ENCODE measurements at places on chromosomes 16 and 17. TPM values are rescaled to one million over a fixed set of nuclear protein-coding genes. Genes with fewer than 3 reads are reported as not detected.

The CNP gene
- 60.0 TPM for total RNA-seq

The PHAF1 gene
- total RNA-seq: 22.8 TPM

The CCL2 gene
- total RNA-seq: 3.4 TPM

DNA sequence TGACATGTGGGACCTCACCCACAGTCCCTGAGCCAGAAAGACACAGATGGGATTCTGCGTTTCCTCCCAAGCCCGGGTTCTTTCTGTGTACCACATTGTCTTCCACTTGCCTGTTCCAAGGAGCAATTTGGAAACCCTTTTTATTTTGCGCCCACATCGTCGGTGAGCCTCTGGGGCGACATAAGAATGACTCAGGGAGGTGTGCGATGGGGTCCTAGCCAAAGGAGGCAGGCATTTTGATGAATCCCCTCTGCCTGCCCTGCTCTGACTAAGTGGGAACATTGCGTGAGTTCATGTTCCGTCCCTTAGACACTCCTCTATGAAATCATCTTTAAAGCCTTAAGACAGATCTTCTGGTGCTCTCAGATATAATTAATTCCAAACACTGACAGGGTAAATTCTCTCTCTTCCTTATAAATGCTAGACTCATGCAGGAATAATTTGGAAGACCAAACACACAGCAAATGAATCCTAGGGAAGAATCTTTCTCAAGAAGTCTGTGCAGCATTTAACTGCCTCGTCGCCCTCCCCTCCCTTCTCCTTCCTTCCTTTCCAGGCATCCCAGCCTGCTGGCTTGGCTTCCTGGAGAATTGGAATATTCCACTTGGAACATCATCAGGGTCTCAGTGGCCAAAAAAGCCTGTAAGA, 52.7 kb upstream of the FOXF1 start:
- H3K4me1 ChIP-seq: peaks cover 12% of the 10 kb centered on the region
- no peaks in the 10 kb centered on the region for H3K36me3 ChIP-seq
- H3K4me3 ChIP-seq: no peak overlapping the region
- no peak for DNase-seq

- peak overlapping the region; percentile 2 for H3K4me3 ChIP-seq
- H3K4me1 ChIP-seq: peaks cover 16% of the 10 kb centered on the region
- no peak for DNase-seq
- H3K36me3 ChIP-seq: no peaks in the 10 kb centered on the region
- H3K27ac ChIP-seq: no peak overlapping the region
- peaks cover 25% of the 10 kb centered on the region for H3K27me3 ChIP-seq
Measured at GRCh38 chr17:43562679-43563599, 16.8 kb upstream of the ETV4 start.

The TBC1D3D gene
- total RNA-seq: 0.60 TPM

The ARHGAP44 gene
- 10.9 TPM for total RNA-seq

The UMOD gene
- total RNA-seq: not detected

DNA sequence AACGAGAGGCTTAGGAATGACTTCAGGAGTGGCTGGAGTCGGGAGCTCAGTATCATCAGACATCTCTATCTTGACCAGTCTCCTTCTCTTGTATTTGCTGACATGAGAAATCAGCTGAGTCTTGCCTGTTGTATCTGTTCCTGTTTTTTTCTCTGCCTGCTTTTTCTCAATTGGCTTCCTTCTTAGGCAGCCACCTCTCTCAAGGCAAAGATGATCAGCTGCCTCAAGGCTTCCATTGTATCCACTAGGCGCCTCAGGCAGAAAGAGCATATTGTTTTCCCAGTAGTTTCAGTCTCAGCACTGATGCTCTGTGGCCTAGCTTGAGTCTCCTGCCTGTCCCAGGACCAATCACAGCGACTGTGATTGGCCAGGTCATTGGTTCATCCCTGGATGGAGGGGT, 306.2 kb downstream of the CPPED1 start:
- no peaks in the 10 kb centered on the region for H3K36me3 ChIP-seq
- no peak overlapping the region for H3K27ac ChIP-seq
- H3K4me1 ChIP-seq: peaks cover 10% of the 10 kb centered on the region

The HS3ST2 gene
- 0.12 TPM for total RNA-seq

The TPSG1 gene
- total RNA-seq: 0.43 TPM

The PRR29 gene
- 0.45 TPM for total RNA-seq

The STAC2 gene
- total RNA-seq: 1.5 TPM

The TEKT3 gene
- 1.3 TPM for total RNA-seq

The SLC46A1 gene
- total RNA-seq: 29.6 TPM

GRCh38 chr16:1821861-1822611, 4.6 kb downstream of the HAGH start:
- no peaks in the 10 kb centered on the region for H3K27me3 ChIP-seq
- no peaks in the 10 kb centered on the region for H3K4me1 ChIP-seq
- H3K27ac ChIP-seq: no peak overlapping the region

DNA sequence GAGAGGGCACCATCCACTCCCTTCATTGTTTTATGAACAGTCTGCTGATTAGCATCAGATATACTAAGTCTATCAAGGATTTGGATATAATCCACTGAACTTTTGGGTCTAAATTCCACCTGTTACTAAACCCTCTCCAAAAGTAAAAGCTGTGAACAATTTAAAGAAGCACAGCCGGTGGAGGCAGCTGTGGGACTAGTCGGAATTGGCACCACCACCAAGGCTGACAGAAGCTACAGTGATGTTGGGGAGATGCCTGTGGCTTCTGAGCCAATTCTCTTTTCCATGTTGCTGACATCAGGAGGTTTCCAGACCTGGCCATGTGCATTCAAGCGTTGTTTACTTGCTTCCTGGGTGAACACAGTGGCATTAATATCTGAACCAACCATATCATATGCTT, 679.0 kb upstream of the CA10 start:
- H3K4me3 ChIP-seq: no peak overlapping the region
- H3K4me1 ChIP-seq: no peaks in the 10 kb centered on the region
- no peaks in the 10 kb centered on the region for H3K36me3 ChIP-seq
- H3K27me3 ChIP-seq: peaks cover 3% of the 10 kb centered on the region
- DNase-seq: no peak
- no peak overlapping the region for H3K27ac ChIP-seq

The KREMEN2 gene
- total RNA-seq: 4.5 TPM

The IL21R gene
- total RNA-seq: 0.29 TPM

The FA2H gene
- total RNA-seq: 5.0 TPM

DNA sequence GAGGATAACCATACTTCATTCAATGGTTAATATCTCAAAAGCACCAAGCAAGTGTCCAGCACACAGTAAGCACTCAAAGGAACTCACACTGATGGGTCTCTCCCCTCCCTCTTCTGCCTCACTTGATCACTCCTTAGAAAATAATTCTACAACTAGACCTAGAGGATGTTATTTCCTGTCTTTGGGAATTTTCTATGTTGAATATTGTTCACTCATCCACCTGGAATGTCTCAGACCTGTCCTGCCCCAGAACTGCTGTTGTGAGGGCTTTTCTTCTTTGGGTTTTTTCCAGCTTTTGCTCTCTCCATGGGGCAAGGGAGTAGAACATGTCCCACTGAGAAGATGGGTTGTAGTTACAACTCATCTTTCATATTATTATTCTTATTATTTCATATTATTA, 25.3 kb downstream of the NXPH3 start:
- peaks cover 8% of the 10 kb centered on the region for H3K4me1 ChIP-seq
- DNase-seq: no peak
- H3K4me3 ChIP-seq: no peak overlapping the region
- no peak overlapping the region for H3K27ac ChIP-seq

DNA sequence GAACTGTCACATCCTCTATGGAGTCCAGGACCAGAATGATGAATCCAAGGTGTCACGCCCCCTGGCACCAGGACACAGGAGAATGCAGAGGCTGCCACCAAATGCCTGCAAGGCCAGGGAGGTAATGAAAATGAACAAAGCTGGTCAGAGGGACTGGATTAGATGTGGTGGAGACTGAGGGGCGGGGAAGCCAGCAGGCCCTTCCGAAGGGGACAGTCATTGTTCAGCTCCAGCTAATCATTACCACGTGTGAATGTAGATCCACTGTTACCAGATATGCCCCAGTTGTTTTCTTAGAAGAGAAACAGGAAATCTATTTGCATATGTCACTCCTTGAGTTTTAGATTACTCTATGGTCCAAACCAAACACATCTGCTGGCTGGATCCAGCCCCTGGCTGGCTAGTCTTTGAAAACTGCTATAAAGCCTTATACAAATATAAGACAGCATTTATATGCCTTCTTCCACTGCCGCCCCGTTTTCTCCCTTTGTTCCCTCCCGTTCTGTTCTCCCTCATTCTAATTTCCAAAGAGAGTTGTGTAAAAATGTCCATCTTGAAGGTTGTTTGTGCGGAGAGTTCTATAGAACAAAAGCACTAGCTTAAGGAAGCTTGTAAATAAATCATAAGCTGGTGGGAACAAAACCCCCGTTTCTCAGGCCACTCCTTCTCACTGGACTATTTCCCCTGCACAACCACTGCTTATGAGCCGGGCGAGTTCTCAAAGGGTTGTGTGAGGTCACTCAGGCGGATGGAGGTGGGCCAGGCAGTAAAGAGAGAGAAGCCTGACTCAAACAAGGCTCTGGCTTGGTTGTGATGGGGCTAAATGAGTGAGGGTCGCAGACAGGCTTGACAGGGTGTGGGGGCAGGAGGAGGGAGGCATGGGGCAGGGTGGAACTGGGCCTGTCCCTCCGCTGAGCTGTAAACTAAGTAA, 14.2 kb downstream of the CRYM start:
- no peaks in the 10 kb centered on the region for H3K36me3 ChIP-seq
- H3K4me1 ChIP-seq: peaks cover 31% of the 10 kb centered on the region
- peak overlapping the region; percentile 78 for H3K27ac ChIP-seq
- no peaks in the 10 kb centered on the region for H3K27me3 ChIP-seq

DNA sequence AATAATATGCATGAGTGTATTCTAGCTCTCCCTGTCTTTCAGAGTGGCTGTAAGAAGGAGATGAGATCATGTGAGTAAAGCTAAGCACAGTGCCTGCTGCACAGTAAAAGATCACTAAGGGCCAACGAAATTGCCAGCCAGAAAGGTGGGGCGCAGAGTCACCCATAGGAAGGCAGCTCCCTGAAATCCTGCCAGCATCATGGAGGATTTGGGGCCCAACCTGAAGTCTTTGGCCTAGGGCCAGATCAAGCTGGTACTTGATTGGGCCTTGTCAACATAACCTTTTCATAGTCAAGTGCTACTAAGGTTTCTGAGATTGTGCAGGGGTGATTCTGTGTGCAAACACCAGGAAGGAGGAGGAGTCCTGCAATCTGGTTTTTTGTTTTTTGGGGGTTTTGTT, 16.5 kb downstream of the SCNN1B start:
- H3K27me3 ChIP-seq: no peaks in the 10 kb centered on the region
- H3K36me3 ChIP-seq: no peaks in the 10 kb centered on the region
- no peak overlapping the region for H3K27ac ChIP-seq
- no peak for DNase-seq

The AHSP gene
- total RNA-seq: not detected
